GOT3 (cell line): ENCODE measurements at places on chromosomes 3 and 15.
A peak's percentile ranks its signal among the peaks of the same experiment; 100 is the strongest.

- DNase-seq: no peak
Measured at GRCh38 chr15:77670558-77671361, 38.0 kb upstream of the LINGO1 start.

GRCh38 chr3:132784502-132785025 lies 62.4 kb upstream of the NPHP3 start:
- no peak for DNase-seq

GRCh38 chr3:141331377-141332318 lies 36.7 kb upstream of the ZBTB38 start:
- peak; percentile 89 for DNase-seq

- no peak for DNase-seq
Measured at GRCh38 chr3:167031364-167032049, 348.6 kb downstream of the ZBBX start.

DNA sequence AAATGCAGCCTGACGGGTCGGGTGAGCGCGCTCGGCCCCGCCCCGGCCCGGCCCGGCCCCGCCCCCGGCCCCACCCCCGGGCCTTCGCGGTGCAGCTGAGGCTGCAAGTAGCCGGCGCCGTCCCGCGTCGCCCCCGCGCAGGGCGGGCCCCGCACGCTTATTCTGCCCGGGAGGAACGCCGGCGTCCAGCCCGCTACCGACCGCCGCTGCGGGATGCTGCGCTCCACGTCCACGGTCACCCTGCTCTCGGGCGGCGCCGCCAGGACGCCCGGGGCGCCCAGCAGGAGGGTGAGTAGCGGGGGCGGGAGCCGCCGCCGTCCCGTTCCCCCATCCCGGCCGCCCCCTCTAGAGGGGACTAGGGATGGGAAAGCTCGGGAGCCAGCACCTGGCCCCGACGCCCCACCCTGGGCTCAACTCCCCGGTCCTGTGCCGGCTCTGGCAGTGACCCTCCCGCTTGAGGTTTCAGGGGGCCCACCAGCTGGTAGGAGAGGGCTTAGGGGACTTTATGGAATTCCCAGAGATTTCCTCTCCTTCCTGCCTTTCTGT lies at the start of gene MYZAP:
MYZAP (plus strand) TSS at position 83 of the 546 bp plus-strand sequence; CDS start at position 214, 131 bp downstream.
- DNase-seq: no peak

- no peak for DNase-seq
Measured at GRCh38 chr3:6287088-6287875, 573.6 kb upstream of the GRM7 start.

- no peak for DNase-seq
Measured at GRCh38 chr3:66138336-66139313, 82.2 kb upstream of the SLC25A26 start.

DNA sequence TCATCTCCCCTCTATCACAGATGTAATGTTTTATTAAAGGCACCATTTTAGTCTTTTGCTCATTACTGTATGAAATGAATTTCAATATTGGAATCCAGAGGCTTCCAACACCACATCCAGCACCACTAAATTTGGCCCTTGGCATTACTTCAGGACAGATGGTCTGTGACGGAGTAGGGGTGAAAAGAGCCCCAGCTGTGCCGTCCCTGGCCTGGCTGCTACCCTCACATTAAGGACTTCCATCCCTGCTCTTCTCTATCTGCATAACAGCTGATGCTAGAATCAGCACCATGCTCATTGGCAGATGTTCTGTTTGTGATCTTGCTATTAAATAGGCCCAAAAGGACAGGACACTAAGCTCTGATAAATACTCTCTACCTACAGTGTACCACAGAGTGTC lies 152.9 kb downstream of the IL1RAP start:
- no peak for DNase-seq

GRCh38 chr15:84715441-84716035 lies 401 bp downstream of the SEC11A start:
- no peak for DNase-seq

- DNase-seq: no peak
Measured at GRCh38 chr3:135731546-135731945, 234.0 kb upstream of the PPP2R3A start.

GRCh38 chr3:123400169-123400568 lies 48.7 kb downstream of the ADCY5 start:
- no peak for DNase-seq

DNA sequence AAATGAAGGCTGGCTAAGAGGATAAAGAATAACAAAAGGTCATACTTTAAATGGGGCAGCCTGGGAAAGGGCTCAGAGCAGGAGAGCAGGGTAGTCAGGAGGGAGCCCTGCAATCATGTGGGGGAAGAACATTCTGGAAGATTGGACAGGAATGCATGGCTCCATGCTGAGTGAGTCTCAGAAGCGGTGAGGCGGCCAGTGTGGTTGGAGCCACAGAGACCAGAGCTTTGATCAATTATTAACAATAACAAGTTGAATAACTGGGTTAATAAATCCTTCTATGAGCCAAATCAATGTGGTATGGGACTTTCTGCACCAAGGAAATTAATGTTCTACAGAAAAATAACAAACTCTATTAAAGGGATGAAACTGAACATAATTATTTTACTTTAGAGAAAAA lies 57.9 kb upstream of the DCUN1D1 start:
- no peak for DNase-seq

- no peak for DNase-seq
Measured at GRCh38 chr3:129614927-129615363, 8.5 kb upstream of the PLXND1 start.

GRCh38 chr3:42688487-42689420 lies 3.4 kb downstream of the KLHL40 start:
- no peak for DNase-seq

DNA sequence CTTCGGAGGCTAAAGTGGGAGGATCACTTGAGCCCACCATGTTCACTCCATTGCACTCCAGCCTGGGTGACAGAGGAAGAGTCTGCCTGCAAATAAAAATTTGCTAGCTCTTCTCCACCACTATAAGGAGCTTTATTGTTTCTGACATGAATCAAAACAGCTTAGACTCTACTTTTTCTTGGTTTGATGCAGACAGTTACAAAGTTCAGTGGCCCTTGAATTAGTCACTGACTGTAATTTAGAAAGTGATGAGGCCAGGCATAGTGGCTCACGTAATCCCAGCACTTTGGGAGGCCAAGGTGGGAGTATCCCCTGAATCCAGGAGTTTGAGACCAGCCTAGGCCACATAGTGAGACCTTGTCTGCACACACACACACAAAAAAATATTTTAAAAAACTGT lies 172.4 kb upstream of the CGNL1 start:
- no peak for DNase-seq
